ENCODE measurements at places on chromosomes 4 and X.
A peak's percentile ranks its signal among the peaks of the same experiment; 100 is the strongest.

GRCh38 chrX:17768997-17769396 lies 31.7 kb downstream of the SCML1 start:
- no peak for DNase-seq

DNA sequence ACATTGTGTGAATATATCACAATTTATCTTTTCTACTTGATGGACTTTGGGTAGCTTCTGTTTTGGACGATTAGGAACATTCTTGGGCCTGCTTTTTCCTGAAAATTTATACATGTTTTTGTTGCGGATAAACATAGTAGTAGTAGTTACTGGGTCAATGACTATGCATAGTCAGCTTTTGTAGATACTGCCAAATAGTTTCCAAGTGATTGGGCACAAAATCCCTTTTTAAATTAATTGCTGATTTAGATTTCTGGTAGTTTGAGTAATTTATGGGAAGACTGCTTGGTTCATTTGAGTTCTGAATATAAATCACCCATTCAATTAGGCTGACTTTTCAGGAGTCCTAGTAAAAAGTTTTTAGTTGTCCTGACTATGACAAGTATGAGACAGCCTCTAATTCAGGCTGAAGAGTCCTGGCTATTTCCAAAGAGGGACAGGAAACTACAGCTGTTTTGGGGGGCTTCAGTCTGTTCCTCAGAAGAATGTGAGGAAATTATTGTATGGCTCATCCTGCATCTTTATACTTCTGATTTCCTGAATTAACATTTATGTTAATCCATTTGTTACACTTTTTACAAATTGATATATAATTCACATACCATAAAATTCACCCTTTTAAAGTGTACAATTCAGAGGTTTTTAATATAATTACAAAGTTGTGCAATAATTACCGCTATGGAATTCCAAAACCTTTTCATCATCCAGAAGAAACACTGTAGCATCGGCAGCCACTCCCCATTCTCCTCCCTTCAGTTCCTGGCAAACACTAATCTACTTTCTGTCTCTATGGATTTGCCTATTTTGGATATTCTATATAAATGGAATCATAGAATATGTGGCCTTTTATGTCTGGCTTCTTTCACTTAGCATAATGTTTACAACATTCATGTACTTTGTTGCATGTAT lies 14.2 kb downstream of the LRP2BP start:
- no peak for DNase-seq

GRCh38 chrX:9429767-9430166 lies 35.1 kb upstream of the TBL1X start:
- DNase-seq: no peak

DNA sequence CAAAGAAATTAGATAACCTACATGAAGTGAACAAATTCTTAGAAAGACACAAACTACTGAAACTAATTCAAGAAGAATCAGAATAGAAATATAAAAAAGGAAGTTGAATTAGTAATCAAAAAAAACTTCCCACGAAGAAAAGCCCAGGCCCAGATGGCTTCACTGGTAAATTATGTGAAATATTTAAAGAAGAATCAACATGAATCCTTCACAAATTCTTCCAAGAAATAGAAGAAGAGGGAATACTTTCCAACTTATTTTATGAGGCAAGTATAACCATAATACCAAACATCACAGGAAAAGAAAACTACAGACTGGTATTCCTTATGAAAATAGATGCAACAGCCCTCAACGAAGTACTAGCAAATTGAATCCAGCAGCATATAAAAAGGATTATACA lies 30.7 kb downstream of the MOSPD2 start:
- no peak for DNase-seq

- DNase-seq: no peak
Measured at GRCh38 chr4:56099378-56099786, 150.6 kb downstream of the CEP135 start.

GRCh38 chrX:21655901-21656586 lies 2.1 kb downstream of the KLHL34 start:
- DNase-seq: peak; percentile 1

GRCh38 chr4:100290585-100290984 lies 100.3 kb upstream of the DDIT4L start:
- no peak for DNase-seq

GRCh38 chrX:48470110-48470832 lies at the start of gene SLC38A5:
Gene SLC38A5, minus strand, starts transcription at chrX:48470260. Its CDS starts 2,336 bp downstream, at chrX:48467924.
- DNase-seq: no peak

GRCh38 chr4:79604152-79604551 lies 196.1 kb upstream of the GK2 start:
- DNase-seq: no peak

DNA sequence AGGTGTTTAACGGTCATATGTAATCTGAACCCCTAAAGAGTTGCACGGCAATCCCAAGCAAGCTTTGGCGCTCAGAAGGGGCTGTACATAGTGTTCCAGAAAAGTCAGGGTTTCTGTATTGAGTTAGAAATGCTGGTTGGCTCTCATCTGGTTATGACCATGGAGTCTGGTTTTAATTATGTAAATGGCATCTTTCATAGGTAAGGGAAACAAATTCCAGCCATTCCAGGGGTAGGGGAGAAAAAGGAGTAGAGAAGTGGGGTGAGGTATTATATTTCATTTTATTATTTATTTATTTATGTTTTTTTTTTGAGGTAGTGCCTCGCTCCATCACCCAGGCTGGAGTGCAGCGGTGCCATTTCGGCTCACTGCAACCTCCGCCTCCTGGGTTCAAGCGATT lies 15.9 kb downstream of the KLF3 start:
- no peak for DNase-seq

DNA sequence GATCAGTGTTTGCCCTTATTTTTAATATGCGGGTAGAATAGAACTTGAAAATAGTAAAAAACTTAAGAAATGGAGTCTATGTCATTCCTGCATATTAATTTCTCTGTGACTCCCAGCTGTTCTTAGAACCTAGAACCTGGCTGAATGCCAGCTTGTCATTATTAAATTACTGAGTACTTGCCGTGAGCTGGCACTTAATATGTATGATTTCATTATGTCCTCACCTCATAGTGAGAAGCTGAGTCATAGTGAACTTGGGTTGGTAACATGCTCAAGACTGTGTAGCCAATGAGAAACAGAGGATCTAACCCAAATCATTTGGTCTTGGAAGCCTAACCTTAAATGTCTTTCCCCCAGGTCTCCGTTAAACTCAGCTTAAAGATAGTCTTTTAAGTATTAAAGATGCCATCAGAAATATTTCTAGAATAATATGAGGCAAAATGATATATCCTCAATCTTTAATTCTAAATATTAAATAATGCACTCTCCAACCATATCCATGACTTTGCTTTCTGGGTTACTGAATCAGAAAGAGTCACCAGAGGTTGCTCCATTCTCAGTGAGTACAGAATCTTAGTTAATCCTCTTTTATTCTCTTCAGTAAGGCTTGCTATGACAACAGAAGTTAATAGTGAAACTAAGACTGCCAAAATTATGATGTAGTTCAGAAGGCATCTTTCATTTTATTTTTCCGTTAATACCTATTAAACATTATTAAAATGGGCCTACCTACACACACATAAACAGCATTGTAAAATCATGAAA lies 58.6 kb upstream of the TLL1 start:
- DNase-seq: no peak

GRCh38 chrX:18883234-18883960 lies 100.5 kb downstream of the PHKA2 start:
- DNase-seq: no peak

- DNase-seq: no peak
Measured at GRCh38 chrX:133999031-133999705, 13.8 kb upstream of the GPC3 start.

DNA sequence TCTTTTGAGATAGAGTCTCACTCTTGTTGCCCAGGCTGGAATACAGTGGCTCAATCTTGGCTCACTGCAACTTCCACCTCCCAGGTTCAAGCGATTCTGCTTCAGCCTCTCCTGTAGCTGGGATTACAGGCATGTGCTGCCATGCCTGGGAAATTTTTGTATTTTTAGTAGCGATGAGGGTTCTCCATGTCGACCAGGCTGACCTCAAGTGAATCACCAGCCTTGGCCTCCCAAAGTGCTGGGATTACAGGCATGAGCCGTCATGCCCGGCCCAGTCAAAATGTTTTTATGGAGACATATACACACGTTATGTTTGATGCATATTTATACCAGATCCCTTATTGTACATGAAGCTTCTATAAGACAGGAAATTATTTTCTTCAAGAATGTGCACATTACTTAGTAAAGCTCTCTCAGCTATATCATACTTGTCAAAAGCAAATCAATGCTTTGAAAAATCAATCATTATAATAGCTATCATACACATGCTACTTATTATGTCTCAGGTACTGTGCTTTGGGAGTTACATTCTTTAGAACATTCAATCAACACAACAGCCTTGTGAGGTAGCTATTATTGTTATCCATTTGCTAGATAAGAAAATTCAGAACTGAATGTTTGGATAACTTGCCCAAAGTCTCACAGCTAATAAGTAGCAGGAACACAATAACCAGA lies 269.2 kb downstream of the FSTL5 start:
- DNase-seq: no peak

GRCh38 chr4:40564004-40564403 lies 65.7 kb downstream of the RBM47 start:
- no peak for DNase-seq

DNA sequence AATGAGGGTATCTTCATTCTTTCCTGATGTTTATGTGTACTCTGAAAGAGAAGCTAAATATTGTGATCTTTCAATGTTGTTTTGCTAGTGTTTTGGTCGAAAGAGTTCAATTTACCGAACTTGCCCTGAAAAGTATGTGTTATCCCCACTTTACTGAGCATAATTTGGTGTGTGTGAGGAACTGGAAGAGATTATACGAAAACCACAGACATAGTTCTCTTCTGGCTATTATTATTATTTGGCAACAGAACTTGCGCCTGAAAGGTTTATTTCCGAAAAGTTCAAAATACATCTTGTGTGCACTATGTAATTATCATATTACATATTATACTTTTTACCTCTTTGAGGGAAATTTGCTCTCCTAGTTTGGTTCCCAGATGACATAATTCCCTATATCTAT lies 232.5 kb upstream of the INTU start:
- DNase-seq: no peak

DNA sequence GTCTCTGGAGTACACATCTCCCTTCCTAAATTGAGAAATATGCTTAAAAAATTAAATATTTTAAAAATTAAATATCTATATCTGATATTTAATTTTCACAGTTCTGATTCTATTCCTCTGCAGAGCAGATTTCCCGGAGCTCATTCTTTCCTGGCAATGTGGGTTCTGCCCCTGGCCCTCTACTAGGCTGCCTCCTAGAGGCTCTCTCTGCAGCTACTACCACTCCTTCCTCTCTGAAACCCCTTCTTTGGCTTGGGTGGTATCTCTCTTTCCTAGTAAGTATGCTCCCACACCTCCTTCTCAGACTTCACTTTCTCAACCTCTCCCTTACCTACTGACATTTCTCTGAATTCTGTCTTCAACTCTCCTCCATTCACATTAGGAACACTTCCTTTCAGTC lies 45.3 kb downstream of the RPGR start:
- DNase-seq: no peak

GRCh38 chr4:15100380-15100779 lies 98.1 kb downstream of the CPEB2 start:
- no peak for DNase-seq

DNA sequence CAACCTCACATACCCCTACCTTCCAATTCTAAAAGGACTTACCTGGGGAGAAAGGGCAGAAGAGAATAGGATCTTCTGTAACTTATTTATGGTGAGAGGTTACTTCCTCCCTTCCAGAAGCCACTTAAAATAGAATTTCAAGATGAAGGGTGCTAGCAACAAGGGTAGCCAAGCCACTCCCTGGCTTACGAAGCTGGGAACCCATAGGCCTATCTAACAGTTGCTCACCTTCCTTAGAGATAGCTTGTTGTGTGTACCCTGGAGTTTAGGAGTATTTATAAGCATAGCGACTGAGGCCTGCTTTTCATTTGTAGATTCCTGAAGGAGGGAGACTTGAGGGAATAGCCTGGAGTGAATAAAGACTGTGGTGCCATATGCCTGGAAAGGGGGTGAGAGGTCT lies 28.9 kb downstream of the XK start:
- DNase-seq: no peak

- no peak for DNase-seq
Measured at GRCh38 chr4:112546476-112546875, 30.5 kb upstream of the NEUROG2 start.

- DNase-seq: no peak
Measured at GRCh38 chrX:122565952-122566351, 618.1 kb upstream of the GRIA3 start.
